Fibroblast of skin of scalp (primary cell): ENCODE measurements at places on chromosomes 12 and 14.

DNA sequence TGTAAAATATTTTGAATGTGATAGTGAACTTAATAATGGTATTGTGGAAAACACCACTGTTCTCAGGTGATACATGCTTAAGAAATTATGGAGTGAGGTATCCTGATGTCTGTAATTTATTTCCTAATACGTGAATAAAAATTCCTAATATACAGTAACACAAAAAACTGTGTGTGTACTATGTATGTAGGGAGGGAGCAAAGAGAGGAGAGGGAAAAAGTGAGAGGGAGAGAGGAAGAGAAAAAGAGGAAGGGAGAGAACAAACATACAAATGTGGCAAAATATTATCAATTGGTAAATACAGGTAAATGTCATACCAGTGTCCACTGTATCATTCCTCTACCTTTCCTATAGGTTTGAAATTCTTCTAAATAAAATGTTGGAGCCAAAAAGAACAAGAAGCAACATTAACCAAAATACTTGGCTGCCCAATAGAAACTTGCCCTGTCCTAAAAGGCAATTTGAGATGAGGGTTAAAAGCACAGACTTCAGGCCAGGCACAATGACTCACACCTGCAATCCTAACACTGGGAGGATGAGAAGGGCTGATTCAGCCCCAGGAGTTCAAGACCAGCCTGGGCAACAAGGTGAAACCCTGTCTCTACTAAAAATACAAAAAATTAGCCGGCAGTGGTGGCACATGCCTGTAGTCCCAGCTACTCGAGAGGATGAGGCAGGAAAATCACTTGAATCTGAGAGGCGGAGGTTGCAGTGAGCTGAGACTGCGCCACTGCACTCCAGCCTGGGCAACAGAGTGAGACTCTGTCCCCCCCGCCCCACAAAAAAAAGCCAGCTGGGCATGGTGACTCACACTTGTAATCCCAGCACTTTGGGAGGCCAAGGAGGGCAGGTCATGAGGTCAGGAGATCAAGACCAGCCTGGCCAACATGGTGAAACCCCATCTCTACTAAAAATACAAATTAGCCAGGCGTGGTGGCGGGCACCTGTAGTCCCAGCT is 14.5 kb downstream of the R3HDM2 start:
- peak; percentile 4 for DNase-seq

GRCh38 chr14:72863216-72864006 is 30.5 kb downstream of the DPF3 start:
- no peak for DNase-seq

DNA sequence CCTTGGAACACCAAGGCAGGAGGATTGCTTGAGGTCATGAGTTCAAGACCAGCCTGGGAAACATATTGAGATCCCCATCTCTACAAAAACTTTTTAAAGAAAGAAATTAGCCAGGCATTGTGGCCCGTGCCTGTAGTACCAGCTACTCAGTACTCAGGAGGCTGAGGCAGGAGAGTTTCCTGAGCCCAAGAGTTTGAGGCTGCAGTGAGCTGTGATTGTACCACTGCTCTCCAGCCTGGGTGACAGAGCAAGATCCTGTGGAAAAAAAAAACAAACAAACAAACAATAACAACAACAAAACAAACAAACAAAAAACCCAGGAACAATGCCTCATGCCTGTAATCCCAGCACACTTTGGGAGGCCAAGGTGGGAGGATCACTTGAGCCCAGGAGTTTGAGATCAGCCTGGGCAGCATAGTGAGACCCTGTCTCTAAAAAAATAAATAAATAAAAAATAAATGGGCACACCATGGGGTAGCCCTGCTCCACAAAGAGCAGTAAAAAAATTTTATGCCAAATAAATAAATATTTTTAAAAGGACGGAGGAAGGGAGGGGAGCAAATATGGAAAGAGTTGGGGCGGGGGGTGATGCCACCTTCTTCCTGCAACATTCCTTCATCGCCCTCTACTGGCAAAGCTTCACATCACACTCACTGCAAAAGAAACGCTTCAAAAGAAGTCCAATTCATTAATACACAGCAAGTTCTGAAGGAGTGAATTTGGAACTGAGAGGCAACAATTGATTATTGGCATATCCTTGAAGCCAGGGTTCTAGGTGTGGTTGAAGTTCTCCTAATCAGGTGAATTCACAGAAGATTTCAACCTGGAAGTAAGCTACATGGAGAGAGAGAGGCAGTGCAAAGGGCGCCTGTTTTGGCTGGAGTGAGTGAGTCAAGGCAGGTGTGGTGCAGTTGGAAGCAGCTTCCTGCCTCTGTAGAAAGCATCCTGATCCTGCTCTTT is 8.8 kb upstream of the GNPTAB start:
- peak; percentile 62 for DNase-seq

DNA sequence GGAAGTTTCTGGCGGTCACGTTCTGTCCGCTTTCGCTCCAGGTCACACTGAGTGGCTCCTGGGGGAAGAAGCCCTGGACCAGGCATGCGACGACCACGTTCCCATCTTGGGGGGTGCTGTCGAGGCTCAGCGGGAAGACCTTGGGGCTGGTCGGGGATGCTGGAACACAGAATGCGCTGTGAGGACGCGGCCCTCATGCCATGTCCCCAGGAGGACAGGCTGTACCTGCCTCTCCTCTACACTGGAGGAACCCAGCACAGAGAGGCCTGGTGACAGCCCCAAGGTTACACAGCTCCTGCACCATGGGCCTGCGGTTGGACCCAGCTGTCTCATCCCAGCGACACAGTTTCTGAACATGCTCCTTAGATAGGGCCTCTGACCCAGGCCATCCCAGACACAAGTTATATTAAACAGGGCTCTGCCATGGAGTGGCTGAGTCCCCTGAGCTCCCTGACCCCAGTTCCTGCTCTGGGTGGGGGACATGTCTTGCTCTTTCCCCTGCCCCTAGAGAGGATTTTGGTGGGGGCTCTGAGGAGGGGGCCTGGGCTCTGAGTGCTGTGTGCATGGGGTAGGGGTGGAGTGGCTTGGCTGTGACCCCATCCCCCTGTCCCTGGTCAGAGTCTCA is 62.0 kb downstream of the TMEM121 start:
- no peak for DNase-seq

DNA sequence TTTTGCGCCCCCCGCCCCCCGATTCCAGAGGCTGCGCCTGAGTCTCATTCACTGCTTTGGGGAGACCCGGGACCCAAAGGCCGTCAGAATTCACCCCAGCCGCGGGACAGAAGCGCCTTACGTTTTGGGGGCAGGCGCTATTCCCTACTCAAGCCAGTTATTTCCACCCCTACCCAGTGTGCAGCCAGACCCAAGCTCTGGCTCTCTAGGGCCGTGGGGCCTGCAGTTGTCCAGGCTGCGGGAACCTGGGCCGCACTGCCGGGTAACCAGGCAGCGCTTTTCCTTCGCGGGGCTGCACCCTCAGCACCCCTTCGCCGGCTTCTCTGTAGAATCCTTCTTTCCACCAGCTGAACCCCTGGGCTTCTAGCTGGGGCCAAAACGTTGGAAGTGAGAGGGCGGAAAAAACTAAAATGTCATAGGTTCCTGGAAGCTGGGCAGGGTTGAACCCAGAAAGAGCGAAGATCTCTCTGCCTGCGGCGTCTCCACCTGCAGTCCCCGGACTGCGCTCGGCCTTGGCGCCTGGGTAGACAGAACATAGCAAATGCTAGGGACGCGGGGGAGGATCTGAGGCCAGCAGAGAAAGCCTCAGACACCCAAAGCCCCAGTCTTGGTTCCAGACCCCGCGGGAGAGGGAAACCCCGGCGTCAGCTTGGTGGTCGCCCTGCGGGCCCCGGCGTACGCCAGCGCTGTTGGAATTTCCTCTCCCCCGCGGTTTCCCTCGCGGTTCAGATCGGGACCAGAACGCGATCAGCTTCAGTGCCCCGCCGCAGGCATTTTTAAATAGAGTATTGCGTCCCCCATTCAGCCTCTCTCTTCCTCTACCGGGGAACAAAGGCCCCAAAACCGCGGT is 18.3 kb downstream of the TBX3 start:
- no peak for DNase-seq

GRCh38 chr12:54439521-54440255 is 20.6 kb upstream of the ITGA5 start:
- DNase-seq = peak; percentile 81

DNA sequence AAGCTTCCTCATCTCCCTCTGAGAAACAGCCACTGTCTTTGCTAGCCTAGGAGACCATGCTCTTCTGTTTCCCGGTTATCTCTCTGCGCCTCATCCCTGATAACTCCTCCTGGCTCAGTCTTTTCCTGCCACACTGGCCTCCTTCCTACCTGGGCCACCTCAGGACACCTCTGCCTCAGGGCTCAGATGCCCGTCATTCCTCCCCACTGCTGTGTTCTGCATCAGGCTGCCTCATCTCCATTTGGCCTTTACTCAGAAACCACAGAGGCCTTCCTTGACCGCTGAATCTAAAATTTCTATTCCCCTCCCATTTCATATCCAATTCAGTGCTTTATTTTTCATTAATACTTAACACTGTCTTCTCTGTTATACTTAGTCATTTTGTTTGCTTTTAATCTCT is 311.0 kb upstream of the RGS6 start:
- DNase-seq = no peak

DNA sequence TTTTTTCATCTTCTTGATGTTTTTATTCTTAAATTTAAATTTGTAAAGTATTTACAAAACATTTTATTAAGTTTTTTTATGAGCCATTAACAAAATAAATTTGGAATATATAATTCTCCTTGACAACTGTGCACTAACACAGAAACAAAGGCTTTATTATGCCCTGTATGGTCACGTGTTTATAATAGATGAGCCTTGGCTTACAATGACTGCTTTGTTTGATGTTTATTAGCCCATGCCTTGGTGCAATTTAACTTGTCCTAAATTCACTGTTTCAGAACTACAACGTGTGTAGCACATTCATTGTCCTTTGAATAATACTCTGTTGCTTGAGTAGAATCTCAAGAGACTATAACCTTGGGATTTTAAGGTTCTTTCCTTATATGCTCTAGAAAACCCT is 59.8 kb downstream of the CNTN1 start:
- no peak for DNase-seq

GRCh38 chr12:111056618-111057521 is 136.5 kb upstream of the MYL2 start:
- no peak for DNase-seq

DNA sequence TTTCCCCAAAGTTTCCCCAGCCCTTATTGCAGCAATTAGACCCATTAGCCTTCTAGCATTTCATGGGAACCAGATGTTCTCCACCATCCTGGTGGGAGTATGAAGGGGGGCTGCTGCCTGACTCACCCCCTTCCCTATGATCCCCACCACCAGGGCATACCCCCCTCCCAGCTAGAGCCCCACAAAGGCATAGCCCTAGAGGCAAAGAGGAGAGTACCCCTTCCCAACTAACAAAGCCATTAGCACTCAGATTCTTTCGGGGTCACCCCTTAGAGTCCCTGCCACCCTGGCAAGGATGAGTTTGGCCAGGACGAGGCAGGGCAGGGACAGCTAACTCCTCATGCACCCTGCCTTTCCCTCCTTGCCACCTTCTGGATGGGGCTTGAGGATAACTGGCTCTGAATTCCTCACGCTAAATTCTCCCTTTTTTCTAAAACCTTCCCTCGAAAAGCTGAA is 9.2 kb downstream of the RARG start:
- no peak for DNase-seq

DNA sequence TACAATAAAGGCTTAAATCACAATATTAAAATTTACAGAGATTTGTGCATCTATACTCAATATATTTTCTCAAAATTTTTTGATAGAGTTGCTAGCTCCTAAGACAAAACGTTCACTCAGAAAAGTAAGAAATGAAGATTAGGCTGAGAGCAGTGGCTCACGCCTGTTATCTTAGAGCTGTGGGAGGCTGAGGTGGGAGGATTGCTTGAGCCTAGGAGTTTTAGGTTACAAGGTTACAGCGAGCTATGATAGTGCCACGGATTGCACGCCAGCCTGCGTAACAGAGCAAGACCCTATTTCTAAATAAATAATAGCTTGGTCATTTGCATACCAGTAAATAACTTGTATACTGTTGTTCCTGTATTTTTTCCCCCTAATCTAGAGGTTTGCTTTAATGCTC is 35.0 kb upstream of the CFL2 start:
- DNase-seq = no peak

DNA sequence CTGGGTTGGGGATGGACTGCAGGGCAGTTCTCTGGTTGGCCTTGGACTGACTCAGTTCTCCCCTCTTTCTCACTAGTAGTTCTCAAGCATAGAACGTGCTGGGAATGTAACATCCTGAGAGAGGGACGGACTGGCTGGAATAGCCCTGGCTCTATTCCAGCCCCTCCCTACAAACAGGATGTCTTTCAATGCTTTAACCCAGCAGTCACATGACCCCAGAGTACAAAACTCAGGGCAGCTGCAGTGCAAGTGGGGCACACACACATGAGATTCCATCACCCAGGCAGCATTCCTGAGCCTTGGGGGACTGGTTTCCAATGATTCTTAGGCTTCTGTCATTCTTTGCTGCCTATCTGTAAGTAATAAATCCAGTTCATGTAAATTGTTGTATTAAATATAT is 1.6 kb upstream of the ACOT6 start:
- DNase-seq = peak; percentile 45

GRCh38 chr14:105091517-105092170 is 26.4 kb upstream of the GPR132 start:
- DNase-seq = peak; percentile 49

DNA sequence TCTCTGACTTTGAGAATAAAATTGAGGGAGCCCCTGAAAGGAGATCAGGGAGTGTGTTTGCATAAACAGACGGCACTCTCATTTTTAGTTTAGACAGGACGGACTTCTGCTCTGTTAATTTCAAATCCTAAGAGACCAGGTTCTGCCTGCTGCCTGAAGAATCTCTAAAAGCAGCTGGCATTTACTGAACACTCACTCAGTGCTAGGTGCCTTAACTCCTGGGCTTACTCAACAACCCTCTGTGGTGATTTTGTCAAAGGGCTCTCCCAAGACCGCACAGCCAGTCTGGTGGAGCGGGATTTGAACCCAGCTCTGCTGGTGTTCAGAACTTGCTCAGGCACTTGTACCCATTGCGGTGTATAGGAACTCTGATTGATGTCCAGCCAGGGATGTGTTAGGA is 2.2 kb downstream of the ORAI1 start:
- DNase-seq = no peak

- no peak for DNase-seq
Measured at GRCh38 chr12:16002880-16003279, 91.7 kb downstream of the DERA start.

DNA sequence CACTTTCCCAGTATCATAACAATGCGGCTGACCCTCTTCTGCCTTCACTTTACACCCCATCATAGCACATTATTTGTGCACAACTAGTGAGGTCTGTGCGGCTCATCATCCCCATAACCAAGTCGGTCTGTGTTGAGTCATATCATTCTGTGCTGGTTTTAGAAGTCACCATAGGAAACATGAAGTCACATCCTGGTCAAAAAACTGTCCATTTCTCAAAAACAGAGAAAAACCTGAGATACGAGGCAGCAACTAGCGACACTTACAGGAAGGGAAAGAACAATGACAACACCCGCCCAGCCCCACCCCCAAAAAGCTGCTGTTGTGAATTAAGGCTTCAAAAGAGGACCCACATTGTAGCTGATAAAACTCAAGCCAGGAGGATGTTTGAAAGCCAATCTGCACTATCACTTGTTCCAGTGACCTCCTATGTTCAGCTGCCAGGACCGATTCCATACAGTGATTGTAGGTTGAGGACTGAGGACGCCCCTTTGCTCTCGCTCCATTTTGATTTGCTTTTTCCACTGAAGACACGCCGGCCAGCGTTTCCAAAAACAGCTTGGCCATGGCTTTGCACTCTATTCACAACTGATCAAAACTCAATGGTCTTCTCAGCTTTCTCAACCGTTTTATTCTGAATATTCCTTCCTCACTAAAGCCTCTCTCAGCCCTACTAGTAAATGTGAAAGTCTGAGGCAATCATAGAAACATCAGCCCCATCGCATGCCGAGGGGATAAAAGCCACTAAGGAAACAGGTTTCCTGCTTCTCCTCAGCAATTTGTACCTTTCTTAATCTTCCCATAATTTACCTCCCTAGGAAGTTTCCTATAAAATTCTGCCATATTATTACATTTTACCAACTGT is 87.5 kb downstream of the DUSP16 start:
- no peak for DNase-seq
